ENCODE measurements at places on chromosomes 7 and 10. TPM values are rescaled to one million over a fixed set of nuclear protein-coding genes. Genes with fewer than 3 reads are reported as not detected.

- H3K27me3 ChIP-seq: no peaks in the 10 kb centered on the region
- H3K36me3 ChIP-seq: peaks cover 21% of the 10 kb centered on the region
- no peak for DNase-seq
- no peak overlapping the region for H3K4me3 ChIP-seq
- H3K27ac ChIP-seq: no peak overlapping the region
Observed at GRCh38 chr10:102656791-102657371, 12.6 kb downstream of the TRIM8 start.

- H3K27me3 ChIP-seq: no peaks in the 10 kb centered on the region
- no peak overlapping the region for H3K4me3 ChIP-seq
- H3K36me3 ChIP-seq: no peaks in the 10 kb centered on the region
- no peak overlapping the region for H3K27ac ChIP-seq
- no peaks in the 10 kb centered on the region for H3K4me1 ChIP-seq
- DNase-seq: no peak
Observed at GRCh38 chr7:39539816-39540215, 26.4 kb upstream of the YAE1 start.

DNA sequence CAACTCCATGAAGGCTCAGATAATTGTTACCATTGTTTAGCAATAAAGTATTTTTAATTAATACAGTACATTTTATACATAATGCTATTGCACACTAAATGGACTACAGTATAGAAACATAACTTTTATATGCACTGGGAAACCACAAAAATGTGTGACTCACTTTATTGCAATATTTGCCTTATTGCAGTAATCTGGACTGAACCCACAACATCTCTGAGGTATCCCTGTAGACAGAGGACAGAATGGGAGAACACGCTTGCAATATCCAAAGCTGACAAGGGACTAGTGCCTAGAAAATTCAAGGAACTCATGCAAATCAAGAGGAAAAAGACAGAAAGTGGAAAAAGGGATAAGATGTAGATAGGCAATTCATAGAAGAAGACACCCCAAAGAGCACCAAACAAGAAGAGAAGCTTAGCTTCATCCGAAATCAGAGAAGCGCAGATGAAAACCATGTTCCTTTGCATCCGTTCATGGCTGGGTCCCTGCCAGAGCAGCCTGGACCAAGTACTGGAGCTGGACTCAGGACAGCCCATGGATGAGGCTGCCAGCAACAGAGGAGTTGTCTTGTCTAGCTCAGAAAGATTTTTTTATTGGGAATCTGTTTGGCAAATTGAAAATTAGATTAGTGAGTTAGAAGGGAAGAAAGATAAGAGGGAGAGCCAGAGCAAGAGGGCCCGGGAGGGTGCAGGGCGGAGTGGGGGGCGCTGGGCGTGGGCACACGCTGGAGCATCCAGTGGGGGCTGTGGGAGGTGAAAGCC lies 16.0 kb upstream of the GALNTL5 start:
- no peaks in the 10 kb centered on the region for H3K36me3 ChIP-seq
- no peaks in the 10 kb centered on the region for H3K27me3 ChIP-seq
- no peak for DNase-seq
- H3K4me1 ChIP-seq: peaks cover 16% of the 10 kb centered on the region
- no peak overlapping the region for H3K4me3 ChIP-seq
- H3K27ac ChIP-seq: no peak overlapping the region

- no peaks in the 10 kb centered on the region for H3K36me3 ChIP-seq
- peak overlapping the region; percentile 91 for H3K27ac ChIP-seq
- no peak for DNase-seq
Observed at GRCh38 chr10:61899663-61899996, 1.9 kb upstream of the ARID5B start.

DNA sequence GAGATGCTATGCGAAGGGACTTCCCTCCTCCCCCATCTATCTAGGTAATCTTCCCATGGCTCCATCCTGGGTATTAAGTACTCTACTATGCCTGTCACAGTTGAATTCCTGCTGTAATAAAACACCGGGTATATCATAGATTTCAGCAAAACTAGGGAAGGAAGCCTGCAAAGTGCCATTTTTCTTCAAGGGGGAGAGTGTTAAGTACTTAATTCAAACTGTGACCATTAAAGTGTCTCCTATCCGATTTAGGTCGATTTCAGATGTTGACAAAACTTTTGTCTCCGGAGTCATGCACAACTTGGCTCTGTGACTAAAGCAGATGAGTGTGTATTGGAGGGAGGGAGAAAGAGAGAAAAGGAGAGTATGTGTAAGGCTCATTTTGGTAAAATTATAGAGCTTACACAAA lies 4.6 kb downstream of the HOXA4 start:
- H3K27me3 ChIP-seq: peaks cover 5% of the 10 kb centered on the region
- H3K4me1 ChIP-seq: peaks cover under 1% of the 10 kb centered on the region
- H3K27ac ChIP-seq: no peak overlapping the region
- no peak overlapping the region for H3K4me3 ChIP-seq
- no peaks in the 10 kb centered on the region for H3K36me3 ChIP-seq

DNA sequence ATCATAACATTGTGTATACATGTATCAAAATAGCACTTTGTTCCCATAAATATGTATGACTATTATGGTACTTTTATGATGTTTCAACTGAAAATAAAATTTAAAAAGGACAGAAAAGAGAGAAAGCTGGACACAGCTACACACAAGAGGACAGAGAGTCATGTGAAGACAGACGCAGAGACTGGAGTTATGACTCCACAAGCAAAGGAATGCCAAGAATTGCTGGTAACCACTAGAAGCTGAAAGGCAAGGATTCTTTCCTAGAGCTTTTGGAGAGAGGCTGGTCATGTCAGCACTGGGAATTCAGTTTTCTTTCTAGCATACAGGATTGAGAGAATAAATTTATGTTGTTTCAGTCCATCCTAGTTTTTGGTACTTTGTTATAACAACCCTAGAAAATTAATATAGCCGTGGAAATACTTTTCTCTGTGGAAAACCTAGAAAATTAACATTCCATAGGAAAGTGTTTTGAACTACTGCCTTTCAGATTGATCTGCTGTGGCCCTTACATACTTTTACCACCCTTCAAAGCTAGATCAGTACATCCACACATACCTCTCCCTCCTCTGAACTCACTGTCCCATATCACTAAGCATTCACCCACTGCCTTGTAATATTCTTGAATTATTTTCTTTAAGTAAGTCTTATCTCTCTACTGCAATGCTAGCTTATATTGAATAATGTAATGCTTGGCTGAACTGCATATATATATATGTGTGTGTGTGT lies 575.3 kb downstream of the IPMK start:
- no peaks in the 10 kb centered on the region for H3K4me1 ChIP-seq
- no peaks in the 10 kb centered on the region for H3K27me3 ChIP-seq
- no peak overlapping the region for H3K27ac ChIP-seq
- no peaks in the 10 kb centered on the region for H3K36me3 ChIP-seq
- DNase-seq: no peak
- H3K4me3 ChIP-seq: no peak overlapping the region

DNA sequence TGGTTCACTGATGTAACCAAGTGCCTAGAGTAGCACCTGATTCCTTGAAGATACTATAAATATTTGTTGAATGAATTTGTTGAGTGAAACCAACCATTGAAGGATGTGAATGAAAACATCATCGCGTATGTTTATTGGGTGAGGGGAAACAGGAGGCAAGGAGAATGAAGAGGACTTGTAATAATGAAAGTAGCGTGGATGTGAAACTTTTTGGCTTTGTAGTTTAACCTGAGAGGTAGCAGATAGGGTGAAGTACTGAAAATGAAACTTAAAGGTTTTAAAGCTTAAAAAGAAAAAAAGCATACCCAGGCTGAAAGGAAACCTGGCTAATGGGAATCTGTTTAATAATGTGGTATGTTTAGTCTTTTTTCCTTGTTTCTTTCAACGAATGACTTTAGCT lies 5.2 kb downstream of the CCNY start:
- no peak for DNase-seq
- no peaks in the 10 kb centered on the region for H3K27me3 ChIP-seq
- H3K36me3 ChIP-seq: no peaks in the 10 kb centered on the region
- no peak overlapping the region for H3K4me3 ChIP-seq
- H3K27ac ChIP-seq: no peak overlapping the region
- H3K4me1 ChIP-seq: peaks cover 48% of the 10 kb centered on the region

- DNase-seq: no peak
- H3K4me1 ChIP-seq: no peaks in the 10 kb centered on the region
- H3K27ac ChIP-seq: no peak overlapping the region
- H3K4me3 ChIP-seq: no peak overlapping the region
Observed at GRCh38 chr10:122164815-122165483, 106.1 kb upstream of the BTBD16 start.

DNA sequence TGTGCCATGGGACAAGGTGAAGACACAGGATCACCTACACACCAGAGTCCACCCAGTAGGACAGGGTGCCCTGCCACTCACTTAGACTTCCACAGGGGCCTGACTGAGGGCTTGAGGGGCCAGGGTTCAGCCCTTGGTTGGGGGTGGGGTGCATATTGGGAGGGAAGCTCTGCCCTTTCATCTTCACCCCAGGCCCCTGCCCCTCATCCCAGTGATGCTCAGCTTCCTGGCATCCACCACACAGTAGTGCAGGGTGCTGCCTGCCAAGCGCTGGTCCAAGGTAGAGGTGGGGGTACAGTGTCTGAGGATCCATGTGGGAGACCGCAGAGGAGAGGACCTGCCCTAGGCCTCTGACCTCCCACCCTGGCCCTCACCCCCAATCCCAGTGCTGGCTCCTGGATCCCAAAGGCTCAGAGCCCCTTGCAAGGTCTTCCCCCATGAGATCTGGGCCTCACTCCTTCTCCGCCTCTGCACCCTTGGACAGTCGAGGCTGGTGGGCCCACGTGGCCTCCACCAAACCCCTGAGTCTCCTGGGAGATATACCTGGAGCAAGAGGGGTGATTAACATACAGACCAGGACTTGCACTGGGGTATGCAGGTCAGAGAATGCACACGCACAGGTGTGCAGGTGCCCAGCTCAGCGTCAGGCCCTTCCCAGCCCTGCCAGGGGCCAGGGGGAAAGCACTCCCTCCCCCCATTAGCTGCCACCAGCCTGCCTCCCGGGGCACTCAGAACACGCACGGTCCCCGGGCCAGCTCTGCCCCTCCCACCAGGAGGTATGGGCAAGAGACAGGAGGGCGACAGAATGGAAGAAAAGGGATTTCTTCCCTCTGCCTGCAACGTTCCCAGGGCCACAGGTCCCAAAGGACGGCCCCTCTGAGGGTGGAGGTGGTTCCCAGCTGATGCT lies 8.6 kb upstream of the IRF5 start:
- no peak overlapping the region for H3K27ac ChIP-seq
- no peaks in the 10 kb centered on the region for H3K36me3 ChIP-seq
- peaks cover 12% of the 10 kb centered on the region for H3K4me1 ChIP-seq
- no peak for DNase-seq
- H3K27me3 ChIP-seq: no peaks in the 10 kb centered on the region

- H3K36me3 ChIP-seq: no peaks in the 10 kb centered on the region
- no peaks in the 10 kb centered on the region for H3K27me3 ChIP-seq
- no peak for DNase-seq
- H3K4me1 ChIP-seq: no peaks in the 10 kb centered on the region
Observed at GRCh38 chr10:128489324-128490247, 363.4 kb upstream of the MKI67 start.

GRCh38 chr10:49292565-49293207 lies 6.3 kb upstream of the C10orf71 start:
- no peaks in the 10 kb centered on the region for H3K27me3 ChIP-seq
- H3K36me3 ChIP-seq: no peaks in the 10 kb centered on the region
- H3K4me1 ChIP-seq: no peaks in the 10 kb centered on the region
- no peak overlapping the region for H3K27ac ChIP-seq
- no peak for DNase-seq

DNA sequence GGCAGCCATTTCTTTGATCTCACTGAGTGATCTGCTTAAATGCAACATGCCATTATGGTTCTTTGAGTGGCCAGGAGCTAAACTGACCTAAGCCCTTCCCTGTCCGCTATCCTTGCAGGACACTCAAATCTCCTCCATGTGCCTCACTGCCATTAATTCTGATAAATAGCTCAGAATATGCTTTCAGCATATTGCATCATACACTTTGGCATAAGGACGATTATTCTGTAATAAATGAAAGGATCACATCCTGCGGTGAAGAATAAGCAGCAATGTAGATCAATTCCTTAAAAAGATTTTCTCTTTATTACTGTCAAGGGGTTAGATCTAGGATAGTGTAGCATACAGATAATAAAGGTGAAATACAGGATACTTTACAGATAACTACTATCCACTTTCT lies 231.8 kb upstream of the CTBP2 start:
- H3K4me1 ChIP-seq: no peaks in the 10 kb centered on the region
- H3K36me3 ChIP-seq: no peaks in the 10 kb centered on the region
- no peak overlapping the region for H3K27ac ChIP-seq
- no peaks in the 10 kb centered on the region for H3K27me3 ChIP-seq

DNA sequence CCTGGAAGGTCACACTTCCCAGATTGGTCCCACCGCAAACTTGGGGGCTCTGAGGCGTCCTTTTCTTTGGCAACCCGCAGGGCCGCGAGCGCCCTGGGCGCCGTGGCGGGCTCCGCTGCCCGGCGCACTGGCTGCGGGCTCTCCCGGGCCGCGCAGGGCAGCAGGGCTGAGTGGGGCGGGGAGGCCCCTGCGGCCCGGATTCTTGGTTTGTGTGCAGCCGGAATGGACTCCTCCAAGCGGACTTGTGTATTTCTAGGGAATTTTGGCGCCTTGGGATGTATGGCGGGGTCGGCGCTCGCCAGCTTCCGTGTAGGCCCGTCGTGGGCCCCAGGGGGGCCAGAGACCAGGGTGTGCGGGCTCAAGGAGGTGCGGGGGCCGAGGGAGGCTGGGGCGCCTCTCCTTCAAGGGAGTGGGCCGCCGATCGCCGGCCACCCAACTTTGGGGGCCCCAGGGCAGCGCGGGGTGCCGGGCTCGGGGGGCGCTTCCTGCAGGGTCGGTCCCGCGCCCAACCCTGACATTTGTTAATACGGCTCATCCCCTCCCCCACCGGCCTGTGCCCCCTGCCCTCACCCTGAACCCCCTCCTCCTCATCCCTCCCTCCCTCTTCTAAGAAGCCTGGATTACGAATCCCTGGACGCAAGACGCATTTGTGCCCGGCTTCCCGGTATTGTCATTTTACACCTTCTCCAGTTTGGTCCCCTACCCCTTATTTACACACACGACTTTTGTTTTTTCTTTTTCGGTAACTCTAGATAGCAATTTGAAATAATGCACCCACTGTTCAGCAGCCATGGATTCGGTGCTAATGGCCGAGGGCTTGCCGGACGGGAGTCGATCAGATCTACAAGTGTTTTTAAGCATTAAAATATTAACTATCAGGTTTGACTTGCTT lies 2.5 kb downstream of the TCF7L2 start:
- peak overlapping the region; percentile 84 for H3K4me3 ChIP-seq
- H3K27ac ChIP-seq: peak overlapping the region; percentile 67
- H3K36me3 ChIP-seq: no peaks in the 10 kb centered on the region
- H3K27me3 ChIP-seq: peaks cover 5% of the 10 kb centered on the region

- no peak overlapping the region for H3K4me3 ChIP-seq
- no peaks in the 10 kb centered on the region for H3K36me3 ChIP-seq
- no peak for DNase-seq
- H3K4me1 ChIP-seq: no peaks in the 10 kb centered on the region
Observed at GRCh38 chr7:101486433-101487104, 123.9 kb downstream of the COL26A1 start.

The DDC gene
- polyA plus RNA-seq: not detected

The UCMA gene
- not detected for polyA plus RNA-seq

The CCDC7 gene
- 12.2 TPM for polyA plus RNA-seq

The MUC3A gene
- polyA plus RNA-seq: not detected

The DDIT4 gene
- 183 TPM for polyA plus RNA-seq

The MCM7 gene
- polyA plus RNA-seq: 28.9 TPM

The VPS37D gene
- polyA plus RNA-seq: 0.17 TPM
